HCT116 (cell line): ENCODE measurements at places on chromosomes 5 and 9.

- no peak overlapping the region for H3K4me3 ChIP-seq
- no peak for DNase-seq
- H3K27ac ChIP-seq: no peak overlapping the region
- no peaks in the 10 kb centered on the region for H3K27me3 ChIP-seq
- H3K36me3 ChIP-seq: no peaks in the 10 kb centered on the region
Measured at GRCh38 chr9:71955300-71955915, 44.0 kb downstream of the C9orf85 start.

- H3K4me3 ChIP-seq: no peak overlapping the region
- peak; percentile 7 for DNase-seq
- H3K27ac ChIP-seq: no peak overlapping the region
- H3K4me1 ChIP-seq: no peaks in the 10 kb centered on the region
Measured at GRCh38 chr5:113682497-113683136, 169.1 kb downstream of the YTHDC2 start.

DNA sequence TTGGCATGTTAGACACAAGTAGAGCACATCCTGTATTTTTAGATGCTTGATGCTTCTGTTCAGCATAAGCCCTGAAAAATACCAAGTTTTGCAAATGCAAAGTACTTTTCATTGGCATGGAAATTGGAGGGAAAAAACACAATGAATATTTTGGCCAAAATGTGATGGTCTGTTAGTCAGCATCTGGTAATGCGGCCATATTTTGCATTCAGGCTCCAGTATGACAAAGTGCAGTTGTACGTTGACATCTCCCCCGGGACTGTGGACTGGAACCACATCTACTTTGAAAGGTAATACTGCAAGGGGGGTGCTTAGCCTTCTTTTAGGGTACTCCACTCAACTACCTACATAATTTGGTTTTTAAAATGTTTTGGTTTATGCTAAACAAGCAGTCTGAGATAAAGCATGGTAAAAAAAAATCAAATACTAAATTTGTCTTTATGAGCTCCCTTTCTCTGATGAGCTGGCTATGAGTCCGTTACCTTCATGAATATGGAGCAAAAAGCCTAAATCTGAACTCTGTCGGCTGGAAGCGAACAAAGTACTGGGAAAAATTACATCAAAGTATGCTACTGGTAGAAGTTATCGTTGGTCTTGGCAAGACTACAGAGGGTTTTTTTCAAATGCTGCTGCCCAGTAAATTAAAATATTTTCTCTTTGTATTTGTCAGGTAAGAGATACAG, 297.0 kb downstream of the ARHGEF28 start:
- H3K27ac ChIP-seq: no peak overlapping the region
- no peaks in the 10 kb centered on the region for H3K4me1 ChIP-seq
- no peaks in the 10 kb centered on the region for H3K27me3 ChIP-seq
- no peaks in the 10 kb centered on the region for H3K36me3 ChIP-seq
- no peak overlapping the region for H3K4me3 ChIP-seq
- no peak for DNase-seq

DNA sequence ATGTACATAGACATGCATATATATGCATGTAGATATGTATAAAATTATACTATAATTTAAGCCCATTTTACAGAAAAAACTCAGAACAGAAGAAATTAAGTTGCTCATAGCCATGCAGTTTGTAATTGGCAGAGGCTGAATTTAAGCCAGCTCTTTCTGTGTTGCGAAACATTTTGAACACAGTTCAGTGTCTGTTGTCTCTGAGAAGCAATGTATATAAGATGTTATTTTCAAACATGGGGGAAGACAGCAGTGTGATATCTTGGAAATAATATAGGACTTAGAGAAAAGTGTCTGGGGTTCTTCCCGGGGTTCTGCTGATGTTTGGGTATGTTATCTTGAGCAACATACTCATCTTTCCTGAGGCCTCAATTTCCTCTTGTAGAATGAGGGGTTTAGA, 37.6 kb downstream of the SVEP1 start:
- no peaks in the 10 kb centered on the region for H3K27me3 ChIP-seq
- no peaks in the 10 kb centered on the region for H3K36me3 ChIP-seq
- DNase-seq: no peak
- H3K27ac ChIP-seq: no peak overlapping the region

- H3K36me3 ChIP-seq: no peaks in the 10 kb centered on the region
- H3K27ac ChIP-seq: no peak overlapping the region
- no peak overlapping the region for H3K4me3 ChIP-seq
- no peaks in the 10 kb centered on the region for H3K27me3 ChIP-seq
Measured at GRCh38 chr5:16600397-16600796, 16.4 kb downstream of the RETREG1 start.

GRCh38 chr9:98784831-98785806, 11.2 kb downstream of the ANKS6 start:
- peaks cover 7% of the 10 kb centered on the region; the same call in 1 of the 2 replicates for H3K36me3 ChIP-seq
- H3K27me3 ChIP-seq: no peaks in the 10 kb centered on the region
- no peak for DNase-seq
- no peak overlapping the region for H3K27ac ChIP-seq

DNA sequence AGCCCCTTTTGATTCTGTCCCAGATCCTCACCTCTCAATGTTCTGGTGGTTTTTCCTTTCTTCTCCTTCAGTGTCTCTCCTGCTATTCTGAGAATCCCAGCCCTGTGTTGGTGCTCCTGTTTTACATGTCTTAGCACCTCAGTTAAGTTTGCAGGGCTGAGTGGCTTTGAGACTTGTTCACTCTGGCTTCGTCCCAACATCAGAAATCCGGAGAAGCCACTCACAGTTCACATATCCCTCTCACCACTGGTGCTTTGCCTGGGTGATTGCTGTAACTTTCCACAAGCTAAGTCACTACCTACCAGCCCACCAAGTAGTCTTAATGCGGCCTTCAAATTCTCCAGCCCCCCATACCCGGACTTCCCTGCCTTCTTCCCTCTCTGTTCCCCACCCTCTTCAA, 40.2 kb downstream of the CYFIP2 start:
- no peak overlapping the region for H3K27ac ChIP-seq
- peaks cover 7% of the 10 kb centered on the region; the same call in 1 of the 2 replicates for H3K4me1 ChIP-seq
- no peaks in the 10 kb centered on the region for H3K36me3 ChIP-seq
- no peak for DNase-seq

DNA sequence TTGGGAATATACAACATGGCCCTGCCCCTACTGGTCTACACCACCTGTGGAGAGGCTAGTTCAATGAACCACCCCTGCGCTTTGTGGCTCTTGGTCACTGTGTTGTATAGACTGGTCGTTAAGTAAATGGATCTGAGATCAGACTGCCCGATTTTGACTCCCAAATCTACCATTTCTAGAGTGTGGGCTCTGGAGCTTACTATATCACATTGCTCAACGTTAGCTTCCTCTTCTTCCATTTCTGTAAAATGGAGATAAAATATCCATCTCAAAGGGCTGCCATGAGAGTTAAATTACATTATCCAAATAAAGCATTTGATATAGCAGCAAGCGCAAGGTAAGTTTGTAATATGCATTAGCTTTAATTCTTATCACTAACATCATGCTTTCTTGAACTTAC, 52.7 kb upstream of the IFNK start:
- no peaks in the 10 kb centered on the region for H3K4me1 ChIP-seq
- H3K27me3 ChIP-seq: no peaks in the 10 kb centered on the region
- no peaks in the 10 kb centered on the region for H3K36me3 ChIP-seq
- no peak for DNase-seq
- no peak overlapping the region for H3K27ac ChIP-seq

DNA sequence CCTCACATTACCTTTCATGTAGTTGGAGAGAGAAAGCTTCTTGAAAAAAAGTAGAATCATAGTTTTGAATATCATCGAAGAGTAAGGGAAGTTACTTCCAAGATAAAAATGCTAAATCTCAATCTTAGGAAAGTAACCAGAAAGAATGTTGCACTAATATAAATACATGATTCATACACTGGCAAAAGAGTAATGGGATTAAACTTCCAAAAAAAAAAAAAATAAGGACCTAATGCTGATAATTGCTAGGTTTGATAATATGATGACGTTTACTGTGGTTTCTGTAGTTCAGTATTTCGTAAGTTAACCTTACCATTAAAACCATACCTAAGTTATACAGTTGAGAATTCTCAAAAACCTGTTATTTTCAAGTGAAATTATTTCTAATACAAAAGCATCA, 573.8 kb upstream of the CDH9 start:
- no peaks in the 10 kb centered on the region for H3K36me3 ChIP-seq
- no peak for DNase-seq
- no peaks in the 10 kb centered on the region for H3K4me1 ChIP-seq
- no peaks in the 10 kb centered on the region for H3K27me3 ChIP-seq
- no peak overlapping the region for H3K4me3 ChIP-seq
